ENCODE measurements at places on chromosomes 3 and 15.

- DNase-seq, result no peak
Measured at GRCh38 chr3:23865595-23866396, 51.0 kb downstream of the NKIRAS1 start.

- no peak for DNase-seq
Measured at GRCh38 chr3:122508135-122508914, 6.4 kb downstream of the KPNA1 start.

DNA sequence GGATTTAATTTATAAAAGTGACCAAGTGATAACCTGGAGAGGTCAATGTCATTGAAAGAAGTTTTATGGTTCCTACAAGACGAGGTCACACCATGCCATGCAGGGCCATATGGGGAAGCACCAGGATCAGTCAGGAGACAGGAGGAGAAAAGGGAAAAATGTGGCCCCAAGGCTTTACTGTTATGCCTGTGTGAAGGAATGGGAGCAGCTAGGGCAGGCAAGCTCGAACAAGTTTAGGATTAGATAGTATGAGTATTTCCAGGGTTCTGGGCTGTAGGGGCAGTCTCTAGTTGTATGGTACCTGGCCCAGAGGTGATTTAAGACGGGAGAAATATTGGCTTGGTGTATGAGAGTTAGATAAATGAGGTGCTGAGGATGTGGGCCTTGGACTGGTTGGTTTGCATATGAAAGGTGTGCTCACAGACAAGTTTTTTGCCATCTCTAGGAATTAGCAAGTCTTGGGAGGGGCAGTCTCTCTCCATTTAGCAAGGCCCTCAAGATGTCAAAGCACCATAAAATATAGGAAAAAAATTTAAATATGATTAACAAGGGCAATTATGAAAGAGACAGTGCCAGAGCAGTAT lies 36.3 kb upstream of the DCLK3 start:
- no peak for DNase-seq

- DNase-seq, result no peak
Measured at GRCh38 chr3:196915375-196915774, 27.0 kb downstream of the NCBP2 start.

GRCh38 chr3:125654526-125654925 lies 59.2 kb upstream of the OSBPL11 start:
- no peak for DNase-seq

DNA sequence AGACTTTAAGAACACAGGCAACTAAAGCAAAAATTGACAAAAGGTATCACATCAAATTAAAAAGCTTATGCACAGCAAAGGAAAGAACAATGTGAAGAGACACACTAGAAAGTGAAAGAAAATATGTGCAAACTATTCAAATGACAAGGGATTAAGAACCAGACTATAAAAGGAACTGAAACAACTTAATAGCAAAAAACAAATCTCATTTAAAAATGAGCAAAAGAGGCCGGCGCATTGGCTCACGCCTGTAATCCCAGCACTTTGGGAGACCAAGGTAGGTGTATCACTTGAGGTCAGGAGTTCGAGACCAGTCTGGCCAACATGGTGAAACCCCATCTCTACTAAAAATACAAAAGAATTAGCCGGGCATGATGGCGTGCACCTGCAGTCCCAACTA lies 14.4 kb downstream of the NGLY1 start:
- no peak for DNase-seq

DNA sequence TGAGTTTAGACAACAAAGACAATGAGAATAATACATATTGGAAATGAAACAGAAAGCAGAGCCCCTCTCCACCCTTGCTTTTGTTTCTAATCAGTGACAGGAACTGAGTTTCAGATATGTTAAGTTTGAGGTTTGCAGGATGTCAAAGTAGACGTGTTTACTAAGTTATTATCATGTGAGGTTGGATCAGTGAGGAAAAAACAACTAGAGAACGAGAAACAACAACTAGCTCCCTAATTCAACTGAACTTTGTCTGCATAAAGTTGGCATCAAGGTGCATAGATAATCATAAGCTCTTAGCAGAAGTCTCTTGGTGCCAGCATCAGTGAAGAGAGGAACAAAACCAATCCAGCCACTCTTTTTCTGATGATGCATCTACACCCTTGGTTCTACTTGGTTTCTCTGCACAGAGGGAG lies 491.1 kb upstream of the NR2F2 start:
- no peak for DNase-seq

Measured in stimulated activated CD4-positive, alpha-beta T cell treated with anti-CD3 and anti-CD28 coated beads, Interleukin-1b, Interleukin-23, amount 100 ng/mL, for 1 hour (primary cell).